ENCODE measurements at places on chromosomes 2 and 18.

DNA sequence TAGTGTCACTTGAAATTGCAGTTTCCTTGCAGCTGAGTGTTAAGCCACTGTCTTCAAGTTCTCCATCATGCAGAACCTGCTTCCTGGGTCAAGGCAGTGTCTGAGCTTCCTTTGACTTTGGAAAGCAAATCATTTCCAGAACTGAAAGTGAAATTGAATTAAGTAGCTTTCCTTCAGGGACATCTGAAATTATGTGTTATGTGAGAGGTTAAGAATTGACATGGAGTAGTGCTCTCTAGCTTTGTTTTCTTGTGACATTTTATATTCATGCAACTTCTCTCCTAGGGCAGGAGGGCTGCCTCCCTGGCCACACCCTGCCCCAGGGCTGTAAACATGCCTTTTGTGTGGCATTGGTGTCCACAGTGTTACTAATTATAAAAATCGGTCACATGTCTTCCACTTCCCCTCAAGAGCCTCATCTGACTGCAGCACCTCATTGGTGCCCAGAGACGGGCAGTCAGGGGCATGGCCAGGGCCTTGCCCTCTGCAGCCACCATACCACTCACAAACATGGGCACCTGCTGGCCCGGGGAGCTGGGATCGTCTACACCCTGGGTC, 14.4 kb downstream of the RAB12 start:
- no peak for DNase-seq

DNA sequence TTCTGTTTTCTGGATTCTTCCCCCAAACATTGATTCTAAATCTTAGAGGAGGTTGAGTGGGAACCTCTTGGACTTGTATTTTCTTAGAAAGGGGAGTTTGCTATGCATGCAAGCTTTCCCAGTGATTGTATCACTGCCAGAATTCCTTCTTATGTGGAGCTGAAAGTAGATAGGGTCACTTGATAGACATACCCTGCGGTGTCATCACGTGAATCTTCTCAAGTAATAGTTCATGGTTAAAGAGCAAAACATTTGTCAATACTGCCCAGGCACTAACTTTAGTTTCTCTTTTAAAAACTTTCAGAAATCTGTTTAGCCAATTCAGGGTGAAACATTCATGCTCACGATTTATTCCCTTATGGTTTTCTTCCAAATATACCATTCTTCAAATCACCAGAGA, 6.4 kb downstream of the PMAIP1 start:
- no peak for DNase-seq

DNA sequence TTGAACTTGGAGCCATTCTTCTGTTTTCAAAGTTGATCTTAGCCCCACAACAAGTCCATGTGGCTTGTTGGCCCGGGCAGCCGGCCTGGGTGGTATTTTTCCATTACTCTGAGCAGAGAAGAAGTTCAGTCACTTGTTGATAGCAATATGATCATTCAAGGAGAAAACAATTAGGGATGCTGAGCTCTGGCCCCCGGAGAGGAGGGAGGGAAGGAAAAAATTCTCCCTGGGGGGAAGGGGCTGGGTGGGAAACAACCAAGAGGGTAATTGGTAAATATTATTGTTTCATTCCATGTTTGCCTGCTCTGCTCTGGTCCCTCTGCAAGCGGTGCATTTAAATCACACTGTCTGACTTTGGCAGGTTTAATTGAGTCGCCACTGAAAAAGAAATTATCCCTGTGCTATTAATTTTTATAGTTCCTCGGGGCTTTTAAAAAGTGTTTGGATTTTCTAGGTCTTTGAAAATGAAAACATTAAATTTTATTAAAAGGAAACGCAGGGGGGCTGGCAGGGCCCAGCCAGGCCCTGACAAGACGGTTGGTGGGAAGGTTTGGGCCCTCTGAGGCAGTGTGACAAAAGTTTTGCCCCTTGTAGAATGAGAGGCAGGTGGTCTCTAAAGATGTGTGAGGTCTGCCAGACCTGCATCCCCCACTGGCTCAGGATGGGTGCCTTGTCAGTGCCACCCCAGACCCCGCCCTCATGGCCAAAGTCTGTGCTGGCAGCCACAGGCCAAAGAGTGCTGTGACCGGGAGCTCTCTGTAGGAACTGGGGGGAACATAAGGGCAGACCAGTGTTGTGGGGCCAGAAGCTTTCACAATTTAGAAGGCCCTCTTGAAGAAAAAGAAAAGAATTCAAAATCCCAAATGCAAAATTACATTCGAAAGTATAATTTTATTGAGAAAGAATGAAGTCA, 52.5 kb upstream of the SLC14A2 start:
- DNase-seq = no peak

DNA sequence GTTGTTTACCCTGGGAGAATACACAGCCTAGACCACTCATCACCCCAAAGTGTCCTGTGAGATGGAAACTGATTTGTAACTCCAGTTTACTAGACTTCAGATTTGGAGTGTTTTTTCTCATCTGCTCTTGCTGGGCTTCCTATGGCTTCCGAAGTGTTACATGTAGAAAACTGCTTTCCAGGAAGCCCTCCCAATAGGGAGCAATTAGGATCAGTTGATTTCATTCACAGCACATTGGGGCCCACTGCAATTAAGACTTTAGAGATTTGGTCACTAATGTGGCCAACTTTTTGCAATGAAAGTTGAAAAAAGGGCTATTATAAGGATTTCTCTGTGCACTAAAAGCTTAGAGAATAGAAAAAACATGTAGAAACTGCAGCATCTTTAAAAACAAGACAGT, 656.6 kb upstream of the CHAC2 start:
- DNase-seq = no peak

GRCh38 chr2:3299703-3300102, 77.9 kb downstream of the EIPR1 start:
- no peak for DNase-seq

GRCh38 chr2:200275295-200276013, 31.0 kb upstream of the SPATS2L start:
- DNase-seq = no peak

DNA sequence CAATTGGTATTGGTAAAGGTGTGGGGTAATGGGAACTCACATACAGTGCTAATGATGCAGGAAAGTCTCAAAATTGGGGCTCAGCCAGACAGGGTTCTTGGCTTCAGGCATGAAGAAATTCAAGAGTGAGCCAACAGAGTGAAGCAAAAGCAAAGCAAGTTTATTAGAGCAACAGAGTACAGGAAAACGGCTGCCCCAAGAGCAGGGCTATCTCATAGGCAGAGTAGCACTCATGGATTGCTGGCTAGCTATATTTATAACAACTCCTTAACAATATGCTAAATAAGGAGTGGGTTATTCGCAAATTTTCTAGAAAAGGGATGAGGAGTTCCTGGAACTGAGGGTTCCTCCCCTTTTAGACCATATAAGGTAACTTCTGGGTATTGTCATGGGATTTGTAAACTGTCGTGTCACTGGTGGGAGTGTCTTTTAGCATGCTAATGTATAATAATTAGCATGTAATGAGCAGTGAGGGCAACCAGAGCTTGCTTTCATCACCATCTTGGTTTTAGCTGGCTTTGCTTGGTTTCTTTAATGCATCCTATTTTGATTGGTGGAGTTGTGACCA, 233.8 kb upstream of the NOL4 start:
- DNase-seq = no peak

DNA sequence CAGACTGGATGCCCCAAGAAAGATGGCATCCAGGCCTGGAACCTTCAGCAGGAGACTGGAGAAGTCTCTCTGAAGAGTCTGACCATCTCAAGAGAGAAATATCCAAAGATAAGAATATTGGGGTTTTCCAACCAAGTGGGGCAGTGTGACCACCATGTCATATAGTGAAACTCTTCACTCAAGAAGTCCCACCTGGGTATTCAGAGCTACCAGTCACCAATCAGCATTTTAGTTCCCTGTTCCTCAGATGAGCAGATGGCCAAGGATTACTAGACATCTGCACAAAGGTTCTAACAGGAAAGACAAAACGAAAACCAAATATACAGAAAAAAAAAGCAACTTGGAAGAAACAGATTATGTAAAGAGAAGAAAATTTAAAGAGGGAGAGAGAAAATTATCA, 38.5 kb upstream of the CXCR4 start:
- peak; percentile 57 for DNase-seq

DNA sequence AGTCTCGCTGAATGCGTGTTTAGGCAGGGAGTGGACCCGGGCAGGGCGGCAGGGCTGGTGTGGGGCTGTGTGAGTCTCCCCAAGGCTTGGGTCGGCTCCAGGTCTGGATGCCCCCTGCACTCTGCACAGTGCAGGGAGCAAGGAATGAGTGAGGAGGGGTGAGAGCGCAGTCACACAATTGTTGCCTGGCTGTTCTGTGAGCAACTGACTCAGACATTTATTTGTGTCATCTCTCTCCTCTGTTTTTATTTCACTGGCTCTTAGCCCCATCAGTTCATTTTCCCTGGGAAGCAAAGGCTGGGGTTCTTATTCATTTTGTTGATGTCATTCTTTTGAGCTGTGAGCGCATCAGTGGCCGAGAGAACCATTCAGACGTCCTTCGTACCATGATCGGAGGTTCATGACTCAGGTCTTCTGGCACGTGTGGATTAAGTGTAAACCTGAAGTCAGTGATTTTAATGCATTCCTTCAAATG, 61.1 kb downstream of the GATA6 start:
- DNase-seq = no peak

All from NCI-H2171 (cell line).